Central memory CD4-positive, alpha-beta T cell (primary cell): ENCODE measurements at places on chromosomes 2 and 18.

GRCh38 chr2:241217320-241218031 lies 29.0 kb downstream of the ANO7 start:
- DNase-seq, result peak; percentile 28

- DNase-seq, result no peak
Measured at GRCh38 chr2:239889641-239890121, 135.5 kb downstream of the NDUFA10 start.

- no peak for DNase-seq
Measured at GRCh38 chr2:42931818-42932195, 139.4 kb upstream of the HAAO start.

- no peak for DNase-seq
Measured at GRCh38 chr2:39475006-39475405, 37.9 kb upstream of the MAP4K3 start.

DNA sequence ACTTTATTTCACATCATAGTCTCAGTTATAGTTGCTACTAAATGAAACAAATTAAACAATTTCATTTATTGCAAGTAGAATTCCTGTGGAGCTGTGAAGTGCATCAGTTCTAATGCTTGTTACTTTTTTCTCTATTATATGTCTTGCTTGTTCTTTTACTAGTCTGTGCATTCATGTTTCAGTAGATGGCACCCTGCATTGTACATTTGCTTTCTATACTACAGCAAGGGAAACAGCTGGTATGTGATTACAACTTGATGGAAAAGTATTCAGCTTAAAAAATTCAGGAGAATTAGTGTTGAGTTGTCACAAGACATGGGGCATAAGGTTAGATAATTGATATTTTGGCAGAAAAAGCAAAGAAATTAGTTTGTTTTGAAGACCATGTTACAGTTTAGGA lies 72.3 kb downstream of the TANK start:
- DNase-seq, result no peak

- DNase-seq, result no peak
Measured at GRCh38 chr2:41141146-41141791, 689.4 kb upstream of the SLC8A1 start.

DNA sequence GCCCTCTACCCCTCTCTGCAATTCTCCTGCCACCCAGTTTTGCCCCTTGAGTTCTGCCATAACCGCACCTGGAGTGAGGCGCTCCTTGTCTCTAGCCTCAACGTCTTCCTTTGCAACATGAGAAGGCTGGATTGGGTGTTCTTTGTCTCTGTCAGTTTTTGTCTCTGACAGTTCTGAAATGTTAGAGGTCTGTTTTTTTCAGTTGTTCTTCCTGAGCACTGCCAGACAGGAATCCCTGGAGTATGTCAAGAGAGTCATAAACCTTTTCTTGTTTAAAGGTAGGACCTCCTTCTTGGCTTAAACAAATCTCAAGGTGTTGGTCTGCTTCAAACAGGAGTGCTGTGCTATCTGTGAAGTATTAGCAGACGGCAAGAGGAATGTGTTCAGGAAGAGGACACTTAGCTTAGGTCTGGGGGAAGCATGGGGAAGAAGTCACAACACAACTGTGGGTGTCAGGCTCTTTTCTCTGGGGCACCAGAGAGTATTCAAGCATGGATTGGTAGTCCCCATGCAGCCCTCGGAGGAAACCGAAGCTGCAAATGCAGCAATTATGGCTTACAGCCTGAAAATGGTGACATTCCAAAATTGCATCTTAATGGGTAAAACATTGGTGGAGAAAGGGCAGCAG lies 32.3 kb downstream of the AFF3 start:
- no peak for DNase-seq

- no peak for DNase-seq
Measured at GRCh38 chr2:196452758-196453157, 186.8 kb upstream of the CCDC150 start.

GRCh38 chr2:57396355-57397098 lies 650.1 kb upstream of the VRK2 start:
- DNase-seq, result no peak
